ENCODE measurements at places on chromosomes 5 and 9.

GRCh38 chr5:5316334-5316733, 106.1 kb upstream of the ICE1 start:
- peak; percentile 20 for DNase-seq

- DNase-seq = peak; percentile 9
These were observed 86.2 kb upstream of the CDH9 start for GRCh38 chr5:27124590-27124989.

DNA sequence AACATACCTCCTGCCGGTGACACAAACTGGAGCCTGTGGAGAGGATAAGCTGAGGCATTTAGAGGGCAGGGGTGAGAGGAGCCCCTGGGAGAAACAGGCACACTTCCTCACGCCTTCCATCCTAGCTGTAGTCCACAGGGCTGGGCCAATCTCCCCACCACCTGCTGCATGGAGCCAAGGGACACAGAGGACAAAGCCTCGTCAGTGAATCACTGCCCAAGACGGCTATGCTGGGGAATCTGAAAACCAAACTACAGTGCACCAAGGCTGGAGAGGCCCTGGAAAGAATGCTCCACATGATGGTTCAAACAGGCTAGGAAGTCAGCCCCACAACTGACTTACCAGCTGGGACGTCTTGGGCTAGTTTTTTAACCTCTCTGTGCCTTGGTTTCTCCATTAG, 57.0 kb downstream of the SHB start:
- DNase-seq = no peak

GRCh38 chr5:17838469-17838868, 204.2 kb downstream of the TAF11L14 start:
- no peak for DNase-seq

DNA sequence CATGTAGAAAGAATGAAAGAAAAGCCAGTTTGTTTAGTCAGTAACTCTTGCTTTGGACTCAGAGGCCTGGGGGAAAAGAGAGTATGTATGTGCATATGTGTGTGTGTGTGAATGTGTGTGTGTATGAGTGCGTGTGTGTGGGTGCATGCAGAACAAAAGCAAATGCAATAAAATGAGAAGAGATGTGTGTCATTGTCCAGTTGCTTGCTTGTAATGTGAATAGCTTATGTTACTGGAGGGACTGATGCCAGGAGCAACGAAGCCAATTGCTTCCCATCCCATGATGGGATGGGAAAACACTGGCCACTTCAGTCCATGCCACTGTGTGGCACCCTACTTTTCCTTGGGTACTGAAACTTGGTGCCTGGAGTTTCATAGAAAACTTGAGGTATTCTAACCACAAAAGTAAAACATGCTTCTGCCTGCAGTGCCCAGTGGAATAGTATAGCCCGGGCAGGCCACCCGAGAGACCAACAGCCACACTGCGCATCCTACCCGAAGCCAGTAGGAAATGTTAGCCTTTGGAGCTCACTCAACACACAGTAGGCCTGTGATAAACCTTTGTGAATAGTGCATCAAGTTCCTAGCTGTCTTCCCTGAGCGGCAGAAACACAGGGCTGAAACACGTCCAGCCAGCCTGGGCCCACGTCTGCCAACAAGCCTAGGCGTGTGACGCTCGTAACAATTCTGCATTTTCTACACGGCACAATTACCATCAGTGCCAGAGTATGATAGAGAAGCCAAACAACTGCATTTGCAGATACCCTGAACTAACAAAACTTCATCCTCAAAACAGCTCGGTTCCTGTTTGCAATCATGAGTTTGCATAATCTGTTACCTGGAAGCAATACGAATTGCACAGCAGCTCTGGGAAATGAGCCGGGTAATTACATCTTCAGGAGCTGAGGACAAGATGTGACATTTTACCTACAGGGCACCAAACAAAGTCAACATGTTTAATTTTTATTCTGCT, 198.1 kb downstream of the SYK start:
- no peak for DNase-seq

- no peak for DNase-seq
These were observed 440.9 kb downstream of the DIRAS2 start for GRCh38 chr9:90201766-90202165.

GRCh38 chr9:89442981-89443814, 54.7 kb downstream of the SEMA4D start:
- DNase-seq = no peak

- no peak for DNase-seq
These were observed 23.7 kb upstream of the OR2S2 start for GRCh38 chr9:35981699-35982098.

GRCh38 chr5:14178671-14179211, 35.6 kb downstream of the TRIO start:
- DNase-seq = peak; percentile 78

DNA sequence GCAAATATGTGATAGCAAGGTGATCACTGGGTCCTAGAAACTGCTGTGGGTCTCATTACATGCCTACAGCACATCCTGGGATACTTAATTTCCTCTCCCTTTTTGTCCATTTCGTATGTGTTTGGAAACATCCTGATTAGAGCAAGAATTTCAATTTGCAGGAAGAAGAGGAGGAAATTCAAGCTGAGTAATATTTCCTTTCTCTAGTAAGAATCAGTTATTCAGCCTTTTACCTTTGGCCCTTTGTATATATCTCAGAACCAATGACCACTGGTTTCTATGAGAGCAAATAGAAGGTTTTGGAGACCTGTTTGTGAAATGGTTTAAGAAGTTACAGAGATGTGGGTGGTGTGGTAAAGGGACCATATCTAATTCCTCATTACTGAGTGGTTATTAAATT, 171.6 kb downstream of the RMI1 start:
- no peak for DNase-seq

DNA sequence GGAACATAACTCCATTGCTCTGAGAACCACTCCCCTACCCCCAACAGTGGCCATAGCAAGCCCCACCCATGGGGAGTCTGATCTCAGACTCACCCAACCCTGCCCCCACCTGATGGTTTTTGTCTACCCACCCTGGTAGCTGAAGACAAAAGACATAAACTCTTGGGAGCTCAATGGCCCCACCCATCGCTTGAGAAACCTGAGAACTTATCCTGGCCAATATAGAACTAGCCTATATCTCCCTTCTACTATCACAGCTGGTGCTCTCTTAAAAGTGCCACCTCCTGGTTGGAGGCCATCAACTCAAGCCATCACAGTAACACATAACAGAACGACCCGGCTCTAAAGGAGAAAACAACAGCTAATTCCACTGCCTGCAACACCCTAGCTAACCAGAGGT, 47.9 kb upstream of the SNAPC3 start:
- no peak for DNase-seq

DNA sequence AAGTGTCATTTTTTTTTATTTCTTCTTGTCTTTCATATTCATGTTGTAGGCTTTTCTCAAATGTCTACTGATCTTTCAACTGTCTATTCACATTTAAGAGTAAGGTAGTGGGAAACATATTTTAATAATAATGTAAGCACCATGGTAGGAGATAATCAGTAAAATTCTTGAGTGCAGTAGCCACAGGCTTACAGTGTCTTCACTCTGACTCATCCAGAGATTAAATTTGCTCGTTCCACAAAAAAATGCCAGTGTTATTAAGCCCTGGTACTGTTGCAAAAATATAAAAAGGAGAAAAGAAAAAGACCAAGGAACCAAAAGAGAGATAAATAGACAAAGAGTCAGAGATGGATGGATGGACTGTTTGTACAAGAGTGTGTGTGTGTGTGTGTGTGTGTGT, 43.0 kb downstream of the PARP8 start:
- peak; percentile 31 for DNase-seq

DNA sequence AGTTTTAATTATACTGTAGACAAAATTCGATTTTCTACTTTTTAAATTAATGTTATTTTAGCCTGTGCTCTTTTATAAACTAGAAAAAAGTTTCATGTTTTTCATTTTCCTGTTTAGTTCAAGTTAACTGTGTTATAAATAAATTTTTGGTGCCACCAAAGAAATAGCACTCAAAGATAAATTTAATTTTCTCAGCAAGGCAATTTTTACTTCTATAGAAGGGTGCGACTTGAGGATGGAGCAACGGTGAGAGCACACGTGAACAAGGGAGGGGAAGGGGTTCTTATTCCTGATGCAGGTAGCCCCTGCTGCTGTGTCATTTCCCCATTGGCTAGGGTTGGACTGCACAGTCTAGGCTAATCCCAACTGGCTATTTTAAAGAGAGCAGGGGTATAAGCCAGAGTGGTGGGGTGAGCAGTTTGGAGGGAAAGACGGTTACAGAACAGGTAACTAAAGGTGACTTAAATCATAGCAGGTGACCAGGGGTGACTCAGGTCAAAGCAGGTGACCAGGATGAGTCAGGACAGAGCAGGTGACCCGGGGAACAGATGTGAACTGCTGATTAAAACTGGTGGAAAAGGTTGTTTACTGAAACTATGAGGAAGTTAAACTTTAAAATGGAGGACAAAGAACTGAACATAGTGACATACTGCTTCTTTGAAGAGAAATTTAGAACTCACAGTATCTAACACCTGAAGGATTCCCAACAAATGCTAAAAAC, 104.6 kb upstream of the GPBP1 start:
- DNase-seq = no peak

DNA sequence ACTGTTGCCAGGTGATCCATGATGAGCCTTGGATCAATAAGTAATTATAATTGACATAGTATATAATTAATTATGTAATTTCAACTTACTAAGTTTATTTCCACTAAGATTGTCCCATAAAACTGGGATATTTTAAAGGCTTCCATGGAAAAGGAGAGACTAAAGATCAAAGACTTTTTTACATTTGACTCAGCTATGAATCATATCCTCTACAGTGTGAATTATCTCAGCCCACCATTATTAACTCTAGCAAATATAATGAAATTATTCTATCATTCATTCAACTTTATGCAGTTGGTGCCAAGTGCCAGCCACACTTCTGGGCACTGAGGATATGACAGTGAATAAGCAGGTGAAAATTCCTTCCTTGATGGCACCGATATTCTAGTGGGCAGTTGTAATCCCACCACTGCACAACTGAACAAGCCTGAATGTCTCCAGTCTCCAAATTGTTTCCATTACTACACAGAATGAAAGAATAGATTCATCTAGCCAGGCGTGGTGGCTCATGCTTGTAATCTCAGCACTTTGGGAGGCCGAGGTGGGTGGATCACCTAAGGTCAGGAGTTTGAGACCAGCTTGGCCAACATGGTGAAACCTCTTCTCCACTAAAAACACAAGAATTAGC, 21.9 kb upstream of the TXN start:
- no peak for DNase-seq

- DNase-seq = no peak
These were observed 121.4 kb downstream of the ENC1 start for GRCh38 chr5:74519161-74519571.

DNA sequence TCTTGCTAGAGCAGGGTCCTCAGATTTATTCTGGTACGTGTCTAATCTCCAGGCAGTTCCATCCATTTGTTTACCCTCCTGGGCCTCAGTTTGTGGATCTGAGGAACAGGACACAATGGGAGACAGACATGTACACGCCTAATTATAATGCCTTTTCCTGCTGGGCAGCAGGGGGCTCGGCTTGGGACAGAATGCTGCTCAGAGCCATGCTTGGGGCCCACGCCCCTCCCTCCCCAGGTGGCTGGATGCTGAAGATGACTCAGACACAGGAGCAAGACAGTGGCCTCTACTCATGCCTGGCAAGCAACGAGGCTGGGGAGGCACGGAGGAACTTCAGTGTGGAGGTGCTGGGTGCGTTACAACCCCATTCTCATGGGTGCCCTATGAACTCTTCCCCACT, 72.7 kb upstream of the ASS1 start:
- DNase-seq = no peak

- peak; percentile 3 for DNase-seq
These were observed 335.4 kb downstream of the MSX2 start for GRCh38 chr5:175059687-175060211.

GRCh38 chr5:127367946-127368465, 77.4 kb downstream of the MEGF10 start:
- no peak for DNase-seq

- DNase-seq = no peak
These were observed 299.2 kb downstream of the ELAVL2 start for GRCh38 chr9:23526806-23527205.

- DNase-seq = no peak
These were observed at the start of gene DDX4 for GRCh38 chr5:55737793-55738192. Gene DDX4, plus strand, starts transcription at chr5:55738061. Its CDS starts 903 bp downstream, at chr5:55738964.

GRCh38 chr9:34675869-34676268, 13.4 kb upstream of the CCL27 start:
- DNase-seq = peak; percentile 28

DNA sequence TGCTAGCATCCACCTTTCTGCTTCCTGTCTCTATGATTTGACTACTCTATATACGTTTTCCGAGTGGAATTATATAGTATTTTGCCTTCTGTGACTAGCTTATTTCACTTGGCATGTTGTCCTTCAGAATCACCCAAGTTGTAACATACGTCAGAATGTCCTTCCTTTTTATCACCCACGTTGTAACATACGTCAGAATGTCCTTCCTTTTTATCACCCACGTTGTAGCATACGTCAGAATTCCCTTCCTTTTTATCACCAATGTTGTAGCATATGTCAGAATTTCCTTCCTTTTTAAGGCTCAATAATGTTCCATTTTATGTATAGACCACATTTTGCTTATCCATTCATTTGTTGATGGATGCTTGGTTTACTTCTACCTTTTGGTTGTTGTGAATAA, 22.9 kb upstream of the TAS2R1 start:
- DNase-seq = no peak
